Amniotic stem cell (primary cell): ENCODE measurements at places on chromosomes 3 and 15.

GRCh38 chr15:71337197-71337845 is 222.1 kb downstream of the THSD4 start:
- peak; percentile 36 for DNase-seq

DNA sequence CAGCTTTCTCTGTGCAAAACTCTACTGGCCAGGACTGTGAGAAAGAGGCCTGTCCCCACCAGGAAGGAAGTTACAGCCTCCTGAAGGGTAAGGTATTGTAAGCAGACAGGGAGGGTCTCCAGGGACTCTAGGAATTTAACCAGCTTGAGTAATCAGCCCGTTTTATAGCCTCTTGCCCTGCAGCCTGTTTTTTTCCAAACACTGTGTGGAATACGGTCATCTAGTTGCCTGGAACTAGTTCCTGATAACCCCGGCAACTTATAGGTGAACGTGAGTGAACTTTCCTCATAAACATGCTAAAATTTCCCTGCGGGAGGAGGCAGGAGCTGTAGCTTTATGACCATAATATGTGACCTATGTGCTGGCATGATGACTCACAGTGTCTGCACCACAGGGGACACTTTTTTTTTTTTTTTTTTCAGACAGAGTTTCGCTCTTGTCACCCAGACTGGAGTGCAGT is 60.1 kb upstream of the DAZL start:
- DNase-seq, result no peak

GRCh38 chr3:38127611-38128302 is 9.2 kb downstream of the ACAA1 start:
- no peak for DNase-seq

GRCh38 chr3:79415356-79415755 is 352.4 kb downstream of the ROBO1 start:
- no peak for DNase-seq

- no peak for DNase-seq
These were observed 10.9 kb downstream of the LRRFIP2 start for GRCh38 chr3:37163262-37164015.

DNA sequence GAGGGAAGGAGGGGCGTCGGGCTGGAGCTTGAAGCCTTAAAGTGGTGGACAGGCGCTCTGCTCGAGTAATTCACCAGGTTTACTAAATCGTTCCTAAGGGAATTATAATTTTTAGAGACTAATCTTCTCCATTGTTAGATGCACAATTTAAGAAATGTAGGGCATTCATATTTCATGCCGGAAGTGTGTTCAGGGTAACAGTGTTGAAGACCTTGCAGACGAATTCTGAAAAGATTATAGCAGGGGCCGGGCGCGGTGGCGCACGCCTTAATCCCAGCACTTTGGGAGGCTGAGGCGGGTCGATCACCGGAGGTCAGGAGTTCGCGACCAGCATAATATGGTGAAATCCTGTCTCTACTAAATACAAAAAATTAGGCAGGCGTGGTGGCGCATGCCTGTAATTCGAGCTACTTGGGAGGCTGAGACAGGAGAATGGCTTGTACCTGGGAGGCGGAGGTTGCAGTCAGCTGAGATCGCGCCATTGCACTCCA is 365 bp upstream of the GTF2A2 start:
- no peak for DNase-seq

GRCh38 chr3:46524008-46524407 is 26.2 kb downstream of the RTP3 start:
- no peak for DNase-seq

DNA sequence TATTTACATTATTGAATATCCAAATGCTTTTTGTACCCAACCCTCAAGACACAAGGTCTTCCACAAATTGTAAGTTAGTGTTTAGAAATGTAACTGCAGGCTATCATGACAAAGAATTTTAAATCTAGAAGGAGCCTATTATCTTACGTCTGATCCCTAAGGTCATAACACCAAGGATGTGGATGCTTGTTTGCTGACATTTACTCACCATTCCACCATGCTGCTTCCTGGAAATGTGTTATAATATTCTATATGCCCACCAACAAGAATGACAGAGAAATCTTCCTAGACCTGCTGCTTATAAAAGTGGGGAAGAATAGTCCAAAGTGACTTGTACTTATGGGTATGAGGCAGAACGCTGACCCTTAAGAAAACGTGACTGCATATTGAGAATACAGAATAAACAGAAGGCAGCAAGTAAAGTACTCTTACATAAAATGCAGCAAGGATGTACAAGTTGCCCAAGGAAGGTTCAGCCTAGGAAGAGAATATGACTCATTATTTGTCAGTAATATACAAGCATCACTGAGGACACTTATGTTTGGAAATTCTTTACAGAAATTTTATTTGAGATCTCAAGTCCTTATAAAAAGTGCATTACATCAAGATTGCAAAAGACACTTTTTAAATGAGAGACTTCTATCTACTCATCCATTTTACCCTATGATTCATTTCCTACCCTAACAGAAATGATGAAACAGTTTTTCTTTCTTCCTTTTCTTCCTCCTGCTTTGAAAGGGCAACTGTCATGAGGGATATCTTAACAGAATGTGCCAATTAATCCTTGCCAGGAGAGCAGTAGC is 59.6 kb downstream of the ESYT3 start:
- DNase-seq, result peak; percentile 6

DNA sequence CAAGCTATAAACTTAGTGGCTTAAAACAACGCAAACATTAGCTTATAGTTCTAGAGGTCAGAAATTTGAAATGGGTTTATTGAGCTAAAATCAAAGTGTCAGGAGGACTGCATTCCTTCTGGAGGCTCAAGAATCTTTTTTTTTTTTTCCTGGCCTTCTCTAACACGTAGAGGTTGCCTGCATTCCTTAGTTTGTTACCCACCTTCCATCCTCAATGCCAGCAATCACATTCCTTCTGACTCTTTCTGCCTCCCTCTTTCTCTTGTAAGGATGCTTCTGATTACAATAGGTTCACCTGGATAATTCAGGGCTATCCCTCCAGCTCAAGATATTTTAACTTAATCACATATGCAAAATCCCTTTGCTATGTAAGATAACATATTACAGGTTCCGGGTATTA is 24.8 kb downstream of the REC114 start:
- no peak for DNase-seq

DNA sequence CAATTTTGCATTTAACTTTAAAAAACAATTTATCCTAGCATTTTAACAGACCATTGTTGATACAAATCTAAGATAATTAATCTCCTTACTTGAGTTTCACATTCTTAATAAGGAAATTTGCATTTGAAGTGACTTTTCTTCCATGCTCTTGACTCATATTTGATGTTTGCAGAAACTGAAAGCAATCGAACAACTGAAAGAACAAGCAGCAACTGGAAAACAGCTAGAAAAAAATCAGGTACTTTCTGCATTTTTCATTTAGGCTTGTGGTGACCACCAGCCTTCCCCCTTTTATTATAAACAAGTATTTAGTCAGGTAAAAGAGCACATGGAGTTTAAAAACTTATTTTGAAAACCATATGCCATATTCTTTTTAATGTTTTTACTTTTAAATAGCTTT is 20.1 kb upstream of the SELENOT start:
- no peak for DNase-seq

- DNase-seq, result peak; percentile 40
These were observed 10.5 kb upstream of the SH3GL3 start for GRCh38 chr15:83436513-83437158.

DNA sequence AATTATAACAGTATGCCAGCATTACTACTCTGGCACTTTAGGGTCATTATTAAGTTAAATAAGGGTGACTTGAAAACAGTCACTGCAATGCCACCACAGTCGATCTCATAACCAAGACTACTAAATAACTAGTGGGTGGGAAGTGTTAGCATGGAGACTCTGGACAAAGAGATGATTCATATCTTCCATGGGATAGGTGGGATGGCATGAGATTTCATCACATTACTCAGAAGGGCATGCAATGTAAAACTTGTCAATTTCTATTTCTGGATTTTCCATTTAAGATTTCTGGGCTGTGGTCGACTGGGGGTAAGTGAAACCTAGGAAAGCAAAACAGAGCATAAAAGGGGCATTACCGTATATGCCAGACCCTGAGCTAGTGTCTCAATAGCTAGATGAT is 538.9 kb upstream of the GRM7 start:
- DNase-seq, result no peak
